A549 treated with Hydrocortisone at 1 μM for 4 hours (cell line): ENCODE measurements at places on chromosomes 1 and 21. TPM values are rescaled to one million over a fixed set of nuclear protein-coding genes. Genes with fewer than 3 reads are reported as not detected.

The AKR1A1 gene
- total RNA-seq = 73.1 to 81.3 TPM (median 79.9 TPM) in 5 replicates

The UMODL1 gene
- total RNA-seq = not detected in 5 replicates

The TAS1R1 gene
- not detected in 5 replicates for total RNA-seq

The LIN28A gene
- total RNA-seq = not detected in 5 replicates

The IARS2 gene
- 90.0 to 120 TPM (median 103 TPM) in 5 replicates for total RNA-seq

The SYT2 gene
- total RNA-seq = 0.44 to 0.68 TPM (median 0.53 TPM) in 5 replicates

The KPRP gene
- total RNA-seq = not detected in 5 replicates

The WNT4 gene
- 0.10 to 0.44 TPM (median 0.23 TPM) in 5 replicates for total RNA-seq

The CCDC27 gene
- total RNA-seq = not detected in 5 replicates

The ZNF695 gene
- total RNA-seq = 2.3 to 2.6 TPM (median 2.5 TPM) in 5 replicates

The F5 gene
- 0.06 to 0.23 TPM (median 0.14 TPM) in 5 replicates for total RNA-seq

The LRRC53 gene
- not detected in 5 replicates for total RNA-seq

The DPT gene
- not detected in 5 replicates for total RNA-seq
